ENCODE measurements at places on chromosomes 1 and 21.
A peak's percentile ranks its signal among the peaks of the same experiment; 100 is the strongest.

- DNase-seq: no peak
Observed at GRCh38 chr21:31801551-31802219, 69.8 kb upstream of the SCAF4 start.

DNA sequence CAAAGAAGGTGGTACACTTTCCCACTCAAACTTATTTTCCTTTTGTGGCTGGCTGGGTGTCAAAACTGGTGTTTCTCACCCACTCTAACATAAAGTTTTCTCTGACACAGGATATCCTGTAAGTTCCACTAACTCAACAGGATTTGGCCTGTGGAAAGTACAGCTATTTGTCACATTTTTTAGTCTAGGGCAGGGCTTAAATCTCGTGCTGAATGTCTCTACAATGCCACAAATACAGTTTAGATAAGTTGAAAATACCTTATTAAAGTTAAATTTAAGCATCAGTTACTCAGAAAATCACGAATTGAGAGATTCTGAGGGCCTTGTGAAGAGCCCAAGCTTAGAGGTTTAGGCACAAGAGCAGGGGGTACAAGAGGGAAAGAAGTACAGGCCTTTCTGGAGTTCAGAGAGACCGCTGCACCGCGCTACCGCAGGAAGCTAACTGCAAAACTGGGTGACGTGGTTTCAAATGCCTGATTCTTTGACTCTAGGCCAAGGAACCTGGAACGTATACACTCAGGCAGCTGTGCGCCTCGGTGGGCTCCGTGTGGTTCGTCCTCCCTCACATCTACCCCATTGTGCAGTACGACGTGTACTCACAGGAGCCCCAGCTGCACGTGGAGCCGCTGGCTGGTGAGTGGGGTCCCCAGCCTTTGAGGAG, 23.4 kb upstream of the PWP2 start:
- DNase-seq: no peak

DNA sequence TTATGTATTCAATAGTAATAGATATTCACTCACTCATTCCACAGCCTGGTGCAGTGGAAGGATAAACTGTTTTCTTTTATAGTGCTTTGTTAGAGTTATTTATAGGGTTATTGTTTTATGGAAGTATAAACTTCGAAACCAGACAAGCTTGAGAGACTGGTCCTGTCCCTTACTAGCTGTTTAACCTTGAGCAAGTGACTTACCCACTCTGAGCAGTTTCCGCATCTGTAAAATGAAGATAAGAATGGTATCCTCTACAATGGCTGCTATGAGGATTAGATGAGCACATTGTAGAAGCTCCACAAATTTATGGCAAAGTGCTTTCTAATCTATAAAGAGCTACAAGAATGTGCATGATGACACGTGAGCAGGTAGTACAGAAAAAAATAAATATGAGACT, 30.8 kb upstream of the EPS15 start:
- DNase-seq: no peak

- no peak for DNase-seq
Observed at GRCh38 chr1:56808410-56808809, 10.8 kb downstream of the FYB2 start.

- no peak for DNase-seq
Observed at GRCh38 chr1:104291156-104291555, 541.5 kb downstream of the AMY1C start.

GRCh38 chr1:217344712-217345111, 286.2 kb downstream of the GPATCH2 start:
- no peak for DNase-seq

DNA sequence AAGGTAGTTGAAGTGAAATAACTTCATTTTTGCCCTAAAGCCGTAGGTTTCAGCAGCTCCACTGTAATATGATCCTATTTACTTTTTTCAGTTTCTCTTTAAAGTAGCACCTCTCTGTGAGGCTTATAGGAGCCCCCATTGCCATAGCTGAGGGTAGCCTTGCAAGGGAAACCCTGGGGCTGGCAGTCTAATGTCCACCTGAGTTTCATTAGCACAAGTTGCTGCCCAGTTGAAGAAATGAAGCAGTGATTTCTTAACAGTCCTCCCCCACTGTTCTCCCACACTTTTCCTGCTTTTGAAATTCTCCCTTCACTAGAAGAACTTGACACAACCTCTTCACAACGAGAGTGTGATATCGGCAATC, 1.5 kb downstream of the HMCN1 start:
- no peak for DNase-seq

GRCh38 chr1:44718091-44718490, 12.9 kb downstream of the RNU5D-1 start:
- no peak for DNase-seq

DNA sequence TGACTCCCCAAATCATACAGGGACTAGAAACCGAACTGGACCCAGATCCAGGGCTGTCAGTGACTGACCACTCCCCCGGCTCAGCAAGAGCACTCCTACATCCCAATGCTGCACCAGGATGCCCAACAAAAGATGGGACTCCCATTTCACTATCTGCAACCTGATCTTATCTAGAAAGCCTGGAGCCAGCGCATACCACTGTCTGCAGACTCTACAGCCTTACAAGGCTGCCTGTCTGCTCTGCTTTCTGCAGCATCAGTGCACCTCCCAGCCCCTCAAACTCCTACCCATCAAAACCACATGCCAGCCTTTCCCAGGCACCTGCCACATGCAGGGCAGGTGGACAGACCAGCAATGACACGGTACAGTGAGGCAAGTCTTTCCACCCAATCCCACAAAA, 52.2 kb downstream of the SSBP3 start:
- no peak for DNase-seq

DNA sequence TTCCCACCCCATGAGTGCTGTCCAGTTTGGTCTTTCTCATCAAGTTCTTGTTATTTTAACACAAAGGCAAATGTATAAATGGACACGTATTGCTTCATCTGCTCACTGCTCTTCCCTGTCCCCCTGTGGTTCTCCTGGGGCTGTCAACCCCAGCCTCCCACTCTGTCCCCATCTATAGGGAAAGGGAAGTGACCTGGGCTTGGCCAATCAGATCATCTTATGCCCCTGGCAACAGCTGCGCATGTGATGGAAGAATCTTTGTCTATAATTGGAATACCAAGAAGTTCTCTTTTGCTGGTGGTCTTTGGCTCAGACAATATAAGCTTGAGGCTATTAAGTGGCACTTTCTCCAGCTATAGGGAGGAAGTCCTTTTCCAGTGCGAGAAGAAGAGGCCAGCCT, 4.7 kb upstream of the CCSAP start:
- DNase-seq: peak; percentile 51
